Central memory CD4-positive, alpha-beta T cell (primary cell): ENCODE measurements at places on chromosomes 6 and 20.
A peak's percentile ranks its signal among the peaks of the same experiment; 100 is the strongest.

DNA sequence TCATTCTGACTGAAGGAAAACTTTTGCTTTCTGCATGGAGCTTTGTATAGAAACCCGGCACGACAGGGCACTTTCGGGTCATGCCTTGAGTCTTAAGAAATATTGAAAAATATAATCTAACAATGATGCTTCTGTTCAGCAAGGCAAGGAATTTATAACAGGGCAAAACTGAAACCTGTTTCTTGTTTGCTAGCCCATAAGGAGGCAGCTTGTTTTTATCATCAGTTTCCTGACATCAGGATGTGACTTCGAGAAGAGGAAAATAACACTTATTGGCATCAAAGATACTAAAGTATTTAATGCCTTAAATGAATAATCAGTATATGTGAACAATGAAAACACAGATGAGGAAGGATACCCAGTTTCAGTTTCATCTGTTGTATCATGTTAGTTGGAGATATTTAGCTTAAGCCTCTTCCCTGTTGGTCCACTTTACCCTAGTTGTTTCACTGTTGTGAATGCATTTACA lies 146.5 kb downstream of the CDKAL1 start:
- DNase-seq = no peak

DNA sequence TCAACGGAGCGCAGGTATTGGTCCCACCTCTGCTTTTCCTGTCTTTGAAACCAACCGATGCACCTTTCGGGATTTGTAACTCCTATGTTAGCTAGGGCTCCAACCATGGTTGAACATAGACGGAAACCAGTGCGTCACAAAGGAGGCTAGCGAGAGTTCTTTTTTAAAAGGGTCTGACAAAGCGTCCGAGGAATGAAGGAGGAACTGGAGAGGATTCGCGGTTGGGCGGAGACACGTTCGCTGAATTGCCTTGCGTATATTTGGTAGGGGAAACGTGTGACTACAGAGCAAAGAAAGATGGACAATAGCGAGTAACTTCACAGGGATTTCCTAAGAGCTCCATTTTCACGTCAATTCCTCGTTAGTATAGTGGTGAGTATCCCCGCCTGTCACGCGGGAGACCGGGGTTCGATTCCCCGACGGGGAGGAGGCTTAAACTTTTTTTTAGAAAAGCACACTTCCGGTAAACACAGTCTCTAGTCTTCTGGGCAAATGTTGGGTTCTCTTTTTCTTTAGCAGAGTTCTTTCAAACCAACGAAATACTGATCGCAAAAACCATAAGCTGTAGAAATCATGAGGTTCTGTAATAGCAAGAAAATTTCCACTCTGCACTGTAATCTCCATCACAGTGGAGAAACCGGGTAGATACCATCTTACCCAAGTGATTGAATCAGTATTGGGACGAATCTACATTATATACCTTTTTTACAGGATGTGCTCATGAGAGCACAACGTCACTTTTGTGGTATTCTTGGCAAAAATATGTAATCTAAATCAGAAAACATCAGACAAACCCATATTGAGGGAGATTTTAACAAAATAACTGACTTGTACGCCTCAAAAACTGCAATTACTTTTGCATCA lies 6.6 kb upstream of the ZNF184 start:
- peak; percentile 89 for DNase-seq

GRCh38 chr20:53154540-53154939 lies 182.4 kb downstream of the TSHZ2 start:
- DNase-seq = no peak

- no peak for DNase-seq
Measured at GRCh38 chr6:49764571-49765236, 20.5 kb upstream of the CRISP3 start.

GRCh38 chr6:36127462-36128016 lies 2.8 kb upstream of the MAPK13 start:
- DNase-seq = no peak

- no peak for DNase-seq
Measured at GRCh38 chr20:10655720-10656669, 17.8 kb downstream of the JAG1 start.

- DNase-seq = no peak
Measured at GRCh38 chr6:166312832-166313231, 4.6 kb upstream of the PRR18 start.

GRCh38 chr6:35596448-35597442 lies 84.0 kb upstream of the TULP1 start:
- no peak for DNase-seq

GRCh38 chr6:39446909-39447308 lies 124.4 kb upstream of the KCNK16 start:
- DNase-seq = no peak

- DNase-seq = no peak
Measured at GRCh38 chr6:33481192-33481591, 26.8 kb downstream of the ZBTB9 start.

DNA sequence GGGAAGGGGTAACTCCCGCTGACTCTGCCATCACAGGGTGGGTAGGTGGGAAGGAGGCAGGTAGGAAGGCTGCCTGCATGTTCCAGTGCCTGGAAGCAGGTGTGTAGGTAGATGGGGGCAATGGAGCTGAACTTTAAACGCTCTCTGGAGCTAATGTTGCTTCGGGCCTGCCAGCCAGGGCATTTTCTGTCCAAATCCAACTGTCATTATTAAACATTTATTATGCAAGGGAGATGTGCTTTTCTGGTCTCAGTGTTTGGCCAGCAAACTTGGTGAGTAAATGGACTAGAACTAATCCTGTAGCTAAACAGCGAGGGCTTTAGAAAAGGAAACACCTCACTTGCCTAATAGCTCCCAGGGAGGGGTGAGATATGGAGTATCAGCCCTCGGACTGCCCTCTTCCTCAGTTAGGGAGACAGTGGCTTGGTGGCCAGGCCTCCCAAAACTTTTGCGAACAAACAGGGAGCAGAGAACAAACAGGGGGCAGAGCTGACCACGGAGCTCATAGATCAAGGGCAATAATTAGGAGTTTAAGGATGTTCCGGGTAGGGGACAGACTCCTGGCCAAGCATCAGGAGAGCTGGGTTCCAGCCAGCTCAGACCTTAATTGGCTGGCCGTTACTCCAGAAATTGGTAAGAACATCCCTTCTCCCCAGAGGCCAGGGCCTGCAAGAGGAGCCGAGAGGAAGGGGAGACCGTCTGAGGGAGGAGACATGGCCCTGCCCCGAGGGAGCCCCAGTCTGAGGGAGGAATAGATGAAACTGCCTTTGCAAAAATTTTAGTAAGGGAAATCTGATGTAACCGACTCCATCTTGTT lies 131.1 kb downstream of the VEGFA start:
- DNase-seq = no peak

DNA sequence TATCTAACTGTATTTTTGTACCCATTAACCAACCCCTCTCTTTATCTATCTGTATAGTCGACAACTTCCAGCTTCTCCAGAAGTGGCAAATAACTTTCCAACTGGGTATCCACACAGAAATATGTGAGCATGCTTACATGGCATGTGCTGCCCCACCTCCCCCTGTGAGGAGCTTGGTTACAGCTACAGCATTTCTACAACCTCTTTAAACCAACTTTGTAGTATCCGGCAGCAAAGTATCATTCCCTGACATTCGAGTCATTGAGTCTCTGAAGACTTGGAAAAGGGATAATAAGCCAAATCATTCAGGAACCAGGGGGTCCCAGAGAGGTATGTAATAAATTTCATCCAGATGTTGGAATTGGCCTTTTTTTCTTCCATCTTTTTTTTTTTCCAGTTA lies 48.2 kb upstream of the ASIP start:
- DNase-seq = no peak

DNA sequence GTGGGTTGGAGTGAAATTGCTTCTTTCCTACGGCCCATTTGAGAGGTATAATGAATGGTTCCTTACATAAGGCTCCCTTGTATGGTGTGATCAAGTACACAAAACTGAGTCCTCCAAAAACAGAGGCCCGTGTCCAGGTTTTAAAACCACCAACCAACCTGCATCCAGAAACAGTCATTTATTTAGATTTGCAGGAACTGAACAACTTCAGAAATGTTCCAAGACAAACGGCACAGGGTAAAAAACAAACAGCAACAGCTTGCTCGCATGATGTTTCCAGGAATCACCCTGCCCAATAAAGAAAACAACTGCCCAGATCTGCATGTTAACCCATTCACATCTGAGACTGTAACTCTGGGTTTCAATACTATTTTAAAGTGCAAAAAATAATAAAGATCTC lies 40.2 kb upstream of the TRAM2 start:
- no peak for DNase-seq

- DNase-seq = no peak
Measured at GRCh38 chr6:53691667-53692133, 26.1 kb upstream of the KLHL31 start.

DNA sequence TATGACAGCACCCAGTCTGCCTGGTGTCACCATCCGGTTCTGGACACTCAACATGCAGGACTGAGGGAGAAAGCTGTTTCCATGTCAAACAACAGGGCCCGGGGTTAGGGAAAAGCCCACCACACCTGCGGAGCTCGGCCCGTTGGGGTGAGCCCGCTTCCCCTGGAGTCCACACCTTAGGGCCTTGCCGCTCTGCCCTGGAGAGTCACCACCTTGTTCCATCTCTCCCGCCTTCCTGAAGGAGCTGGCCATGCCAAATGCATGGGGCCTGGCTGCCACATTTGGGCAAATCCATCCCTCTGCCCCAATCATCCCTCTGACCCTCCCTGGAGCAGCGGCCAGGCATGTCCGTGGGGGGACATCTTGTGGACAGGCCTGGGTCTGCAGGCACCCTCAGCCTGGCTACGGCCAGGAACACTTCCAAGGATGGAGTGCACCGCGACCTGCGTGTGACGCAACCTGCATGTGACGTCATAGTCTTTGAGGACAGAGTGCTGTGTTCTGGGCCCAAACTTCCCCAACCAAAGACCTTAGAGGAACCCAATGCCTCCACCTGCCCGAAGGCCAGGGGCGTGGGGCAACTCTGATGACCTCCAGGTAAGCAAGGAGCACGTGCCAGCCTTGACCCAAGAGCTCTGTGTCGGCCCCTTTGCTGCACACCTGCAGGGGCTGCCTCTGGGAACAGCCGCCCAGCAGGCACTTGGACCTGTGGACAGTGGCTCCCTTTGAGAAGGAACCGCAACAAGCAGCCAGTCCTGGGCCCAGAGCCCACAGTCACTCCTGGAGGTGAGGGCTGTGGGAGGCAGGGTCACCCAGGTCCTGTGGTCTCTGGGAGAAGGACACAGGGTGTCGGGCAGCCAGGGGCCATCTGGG lies 1.7 kb downstream of the CABLES2 start:
- DNase-seq = no peak

DNA sequence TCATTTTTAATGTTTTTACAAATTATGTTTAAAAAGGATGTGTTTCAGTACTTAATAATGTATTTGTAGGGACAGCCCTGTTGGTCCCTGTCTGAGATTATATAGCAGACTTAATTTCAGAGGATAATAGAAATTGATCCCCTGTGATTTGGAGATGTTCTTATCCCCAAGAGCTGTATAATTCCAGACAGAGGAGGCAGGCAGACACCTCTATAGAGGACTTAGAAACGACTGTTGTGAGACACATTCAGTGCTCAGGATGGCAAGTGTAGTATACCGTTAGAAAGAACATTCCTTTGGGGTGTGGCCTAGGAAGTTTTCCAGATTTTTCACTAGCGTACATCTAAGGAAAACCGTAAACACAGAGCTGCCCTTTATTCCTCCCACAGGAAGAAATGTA lies 117.8 kb downstream of the MAP3K4 start:
- no peak for DNase-seq

DNA sequence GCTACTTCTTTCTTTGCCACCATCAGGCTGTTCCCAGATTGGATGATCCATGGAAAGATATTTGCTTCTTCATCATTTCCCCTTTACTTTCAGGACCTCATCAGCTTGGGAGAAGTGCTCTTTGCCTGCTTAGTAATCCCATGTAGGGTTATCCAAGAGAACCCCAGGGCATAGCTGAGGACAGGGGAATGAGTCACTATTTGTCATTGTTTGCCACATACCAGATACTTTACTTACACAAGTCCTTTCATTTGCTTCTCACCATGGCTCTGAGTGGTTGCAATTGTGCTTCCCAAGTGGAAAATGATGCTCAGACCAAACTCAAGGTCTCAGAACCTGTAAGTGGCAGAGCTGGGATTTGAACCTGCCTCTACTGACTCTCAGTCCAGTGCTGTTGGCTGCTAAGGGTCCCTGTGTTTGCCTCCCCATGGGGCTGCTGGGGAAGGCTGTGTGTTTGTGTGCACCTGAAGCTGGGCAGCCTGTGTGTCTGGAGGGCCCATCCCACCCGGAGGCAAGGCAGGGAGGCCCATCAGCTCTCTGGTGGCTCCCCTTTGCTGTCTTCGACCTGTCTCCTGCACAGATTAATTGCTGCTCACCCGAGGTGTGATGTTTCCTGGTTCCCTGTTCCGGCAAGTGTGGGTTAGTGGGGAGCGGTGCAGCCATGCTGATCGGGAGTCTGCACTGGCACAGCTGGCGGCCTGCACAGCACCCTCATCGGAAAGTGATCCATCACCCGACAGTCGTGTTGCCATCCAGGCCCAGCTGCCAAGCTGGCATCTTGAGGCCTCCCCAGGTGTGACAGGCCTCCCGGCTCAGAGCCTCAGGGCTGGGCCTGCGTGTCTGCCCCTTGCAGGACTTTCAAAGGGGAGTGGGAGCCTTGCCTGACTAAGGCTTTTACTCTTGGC lies 228.8 kb downstream of the DHX35 start:
- no peak for DNase-seq

- DNase-seq = no peak
Measured at GRCh38 chr6:82337688-82338257, 25.8 kb upstream of the TPBG start.

GRCh38 chr6:1885576-1886011 lies 275.9 kb downstream of the FOXC1 start:
- no peak for DNase-seq
